ENCODE measurements at places on chromosomes 4 and X.

DNA sequence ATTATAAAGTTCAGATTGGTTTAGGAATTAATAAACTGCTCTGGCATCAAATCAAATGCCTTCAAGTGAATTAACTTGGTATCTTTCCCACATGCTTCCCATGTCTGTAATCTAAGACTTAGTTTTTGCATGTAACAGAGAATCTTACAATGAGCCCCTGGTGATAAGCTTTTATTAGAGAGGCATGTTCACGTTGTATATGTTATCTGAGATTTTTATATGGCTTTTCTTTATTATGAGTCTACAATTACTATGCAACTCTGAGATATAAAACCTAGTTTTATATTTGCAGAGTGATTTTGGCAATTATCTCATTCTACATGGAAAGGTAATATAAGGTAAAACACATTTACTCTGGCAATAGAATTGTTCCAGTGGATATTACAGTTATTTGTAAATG is 1578.4 kb upstream of the IGFBP7 start:
- no peak for DNase-seq

- DNase-seq: no peak
Observed at GRCh38 chr4:83558680-83559079, 22.8 kb downstream of the GPAT3 start.

DNA sequence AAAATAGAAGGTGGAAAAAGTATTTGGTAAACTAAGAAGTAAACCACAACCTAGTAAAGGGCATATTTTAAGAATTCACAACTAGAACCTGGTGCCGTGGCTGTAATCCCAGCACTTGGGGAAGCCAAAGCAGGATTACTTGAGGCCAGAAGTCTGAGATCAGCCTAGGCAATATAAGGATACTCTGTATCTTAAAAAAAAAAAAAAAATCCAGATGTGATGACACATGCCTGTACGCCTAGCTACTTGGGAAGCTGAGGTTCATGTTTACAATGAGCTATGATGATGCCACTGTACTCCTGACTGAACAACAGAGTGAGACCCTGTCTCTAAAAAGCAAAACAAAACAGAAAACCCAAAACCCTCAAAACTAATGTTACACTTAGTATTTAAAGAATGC is 294.9 kb upstream of the ZCCHC13 start:
- DNase-seq: no peak

GRCh38 chr4:147596377-147596776 is 20.8 kb upstream of the TMEM184C start:
- no peak for DNase-seq

- DNase-seq: no peak
Observed at GRCh38 chr4:100790836-100791615, 273.2 kb upstream of the EMCN start.

GRCh38 chrX:154374313-154375155 is at the start of gene FLNA:
FLNA (minus strand) TSS chrX:154374634; CDS start chrX:154371245, 3,389 bp downstream.
- DNase-seq: no peak

- no peak for DNase-seq
Observed at GRCh38 chr4:32337403-32337802, 1617.2 kb downstream of the PCDH7 start.

- no peak for DNase-seq
Observed at GRCh38 chr4:56728512-56728911, 47.4 kb upstream of the HOPX start.

DNA sequence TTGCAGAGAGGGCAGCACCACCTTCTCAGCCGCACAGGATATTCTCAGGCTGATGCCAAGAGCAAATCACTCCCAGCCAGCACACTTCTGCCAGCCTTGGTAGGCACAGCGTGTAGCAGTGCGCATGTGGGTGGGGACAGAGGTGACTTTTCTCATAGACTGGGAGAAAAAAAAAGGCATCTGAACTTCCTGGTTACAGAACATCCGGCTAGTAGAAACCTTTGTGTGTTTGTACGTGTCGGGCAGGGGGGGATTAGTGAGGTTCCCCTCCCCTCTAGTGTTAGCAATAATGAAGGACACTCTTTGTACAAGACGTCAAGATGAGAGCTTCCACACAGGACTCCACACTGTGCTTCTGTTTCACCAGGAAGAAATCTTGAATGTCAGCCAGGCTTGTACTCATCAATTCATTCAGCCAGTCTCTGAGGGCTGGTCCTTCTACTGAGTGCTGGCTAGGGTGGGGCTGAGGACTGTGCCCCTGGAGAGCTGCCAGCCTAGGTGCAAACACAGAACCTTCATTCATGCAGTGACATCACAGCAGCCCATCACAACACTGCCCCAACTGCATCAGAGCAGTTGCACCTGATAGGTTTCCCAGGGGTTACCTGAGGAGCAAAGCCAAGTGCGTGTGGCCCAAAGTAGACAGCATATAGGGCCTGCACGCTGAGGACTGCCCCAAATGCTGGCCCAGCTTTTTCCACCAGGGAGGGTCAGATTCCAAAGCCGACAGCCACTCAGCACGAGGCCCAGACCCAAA is 34.7 kb downstream of the SLC25A5 start:
- peak; percentile 71 for DNase-seq

DNA sequence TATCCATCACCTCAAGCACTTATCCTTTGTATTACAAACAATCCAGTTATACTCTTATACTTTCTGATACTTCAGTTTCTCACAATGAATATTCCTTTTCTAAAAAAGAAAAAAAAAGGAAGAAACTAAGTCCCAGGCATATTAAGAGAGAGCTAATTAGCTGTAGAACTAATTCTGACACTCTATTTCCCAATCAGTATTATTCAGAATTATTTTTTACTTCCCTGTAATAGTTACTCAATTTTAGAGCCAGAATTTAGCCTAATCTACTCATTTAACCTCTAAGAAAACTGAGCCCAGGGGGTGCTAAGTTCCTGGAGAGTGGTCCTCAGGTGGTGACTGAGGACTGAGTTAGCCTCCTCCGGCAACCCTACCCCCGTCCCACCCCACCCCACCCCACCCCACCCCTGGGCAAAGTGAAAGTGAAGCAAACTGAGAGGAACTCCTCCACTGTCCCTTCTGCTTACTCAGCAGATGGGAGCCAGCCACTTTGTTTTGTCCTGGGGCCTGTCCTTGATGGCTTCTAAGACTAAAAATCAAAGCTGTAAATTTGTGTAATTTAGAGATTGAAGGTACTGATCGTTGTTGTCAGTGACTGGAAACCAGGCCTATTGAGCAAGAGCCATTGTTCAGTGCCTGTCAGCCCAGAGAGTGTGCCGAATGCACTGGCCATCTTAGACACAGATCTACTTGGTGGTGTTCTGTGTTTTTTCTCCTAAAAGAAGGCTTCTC is 162.1 kb downstream of the CBR4 start:
- DNase-seq: no peak

- DNase-seq: no peak
Observed at GRCh38 chr4:71564775-71565174, 219.1 kb downstream of the GC start.

DNA sequence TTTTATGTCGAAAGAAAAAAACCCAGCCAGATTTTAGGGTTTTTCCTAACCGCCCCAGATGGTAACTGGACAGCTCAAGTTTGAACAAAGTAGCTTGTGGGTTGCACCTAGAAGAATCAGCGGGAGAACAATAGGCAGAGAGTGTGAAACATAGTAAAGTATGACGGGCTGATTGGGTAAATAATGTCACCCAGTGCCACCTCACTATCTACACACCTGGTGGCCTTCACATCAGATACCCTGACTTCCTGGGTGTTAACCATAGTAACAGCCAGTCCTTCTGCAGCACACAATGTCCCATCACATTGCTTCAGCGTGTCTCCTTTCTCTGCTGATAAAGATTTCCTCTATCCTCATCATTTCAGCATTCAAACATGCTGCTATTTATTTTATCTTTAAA is 159.1 kb upstream of the HS3ST1 start:
- no peak for DNase-seq
